Mesendoderm (in vitro differentiated cells): ENCODE measurements at places on chromosomes 11 and 22.

DNA sequence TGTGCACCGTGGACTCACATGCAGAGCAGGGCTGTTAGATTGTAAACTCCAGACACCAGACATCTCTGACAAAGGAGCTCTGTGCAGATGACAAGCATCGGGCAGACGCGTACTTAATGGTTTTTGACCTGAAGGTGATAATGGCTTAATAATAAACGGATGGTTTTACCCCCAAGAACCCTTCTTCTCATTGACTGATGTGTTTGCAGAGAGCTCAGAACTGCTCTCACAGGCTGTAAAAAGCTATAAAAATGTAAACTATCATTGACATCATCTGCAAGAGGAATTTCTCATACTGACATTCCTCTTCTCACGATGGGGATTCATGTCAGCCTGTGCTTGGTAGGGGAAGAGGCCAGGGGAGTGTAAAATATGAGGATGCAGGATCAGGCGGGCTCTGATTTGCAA, 8.6 kb upstream of the ARHGAP8 start:
- peak; percentile 22 for DNase-seq

DNA sequence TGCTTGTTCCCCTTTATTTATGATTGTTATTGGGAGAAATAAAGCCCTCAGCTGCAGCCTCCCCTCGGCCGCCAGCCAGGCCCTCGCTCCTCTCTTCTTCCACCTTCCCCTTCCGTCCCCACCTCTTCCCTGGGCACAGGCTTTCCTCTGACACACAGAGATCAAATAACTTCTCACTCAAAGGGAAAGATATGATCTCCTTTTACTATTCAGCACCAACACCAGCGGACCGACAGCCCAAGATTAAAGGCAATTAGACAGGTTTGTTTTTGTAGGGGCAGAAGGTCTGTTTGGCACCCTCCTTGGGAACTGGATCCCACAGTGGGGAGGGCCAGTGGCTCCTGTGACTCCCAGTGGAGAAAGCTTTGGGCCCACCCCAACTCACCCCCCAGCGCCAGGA, 23.0 kb downstream of the NECTIN1 start:
- DNase-seq: no peak

DNA sequence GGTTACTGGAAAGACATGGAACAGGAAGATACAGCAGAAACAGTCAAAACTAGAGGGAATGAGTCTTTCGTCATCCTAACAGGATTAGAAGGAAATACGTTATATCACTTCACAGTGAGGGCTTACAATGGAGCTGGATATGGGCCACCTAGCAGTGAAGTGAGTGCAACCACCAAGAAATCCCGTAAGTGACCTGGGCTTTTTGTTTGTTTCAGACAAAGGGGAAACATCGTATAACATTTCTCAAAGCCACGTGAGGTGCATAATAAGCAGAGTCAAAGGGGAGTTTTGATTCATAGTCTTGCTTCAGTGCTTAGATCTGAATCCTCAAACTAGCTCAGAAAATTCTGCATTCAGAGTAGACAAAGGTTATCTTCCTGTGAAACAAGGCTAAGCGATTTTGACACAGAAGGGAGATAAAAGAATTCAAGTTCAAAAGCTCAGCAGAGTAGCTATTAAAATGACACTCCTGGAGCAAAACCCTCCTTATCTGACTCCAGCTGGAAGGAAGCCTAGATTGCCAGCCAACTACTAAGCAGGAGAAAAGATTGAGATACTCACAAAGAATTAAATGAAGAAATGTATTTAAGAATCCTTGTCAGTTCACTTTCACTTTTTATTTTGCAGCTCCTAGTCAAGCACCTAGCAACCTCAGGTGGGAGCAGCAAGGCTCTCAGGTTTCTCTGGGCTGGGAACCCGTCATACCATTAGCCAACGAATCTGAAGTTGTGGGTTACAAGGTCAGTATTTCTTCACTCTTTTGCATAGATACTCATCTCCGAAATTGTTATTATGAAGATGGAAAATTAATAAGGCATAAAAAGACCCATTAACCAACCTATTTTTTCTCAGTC, 346.4 kb upstream of the ARHGAP42 start:
- peak; percentile 76 for DNase-seq

GRCh38 chr11:33912405-33913361, 20.8 kb upstream of the LMO2 start:
- DNase-seq: peak; percentile 51

GRCh38 chr11:17135916-17136683, 58.6 kb upstream of the RPS13 start:
- DNase-seq: peak; percentile 84

GRCh38 chr11:70244698-70245097, 25.8 kb upstream of the PPFIA1 start:
- DNase-seq: no peak

DNA sequence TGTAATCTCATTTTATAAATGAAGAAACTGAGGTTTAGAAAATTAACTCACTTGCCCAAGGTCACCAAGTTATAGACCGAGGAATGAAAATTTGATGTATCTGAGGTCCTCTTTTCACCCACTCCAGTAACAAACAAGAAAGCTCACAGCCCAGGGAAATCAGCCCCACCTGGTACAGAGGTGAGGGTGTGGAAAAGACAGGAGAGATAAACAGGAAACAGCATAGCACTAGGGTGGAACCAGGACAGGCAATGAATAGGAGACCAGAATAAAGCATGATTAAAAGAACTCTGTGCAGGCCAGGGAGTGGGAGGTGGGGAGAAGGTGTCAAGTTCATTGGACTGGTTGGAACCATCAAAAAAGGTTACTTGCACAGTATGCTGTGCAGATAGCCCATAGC, 46.2 kb upstream of the SMCO4 start:
- no peak for DNase-seq
